ENCODE measurements at places on chromosomes 1 and 21.

DNA sequence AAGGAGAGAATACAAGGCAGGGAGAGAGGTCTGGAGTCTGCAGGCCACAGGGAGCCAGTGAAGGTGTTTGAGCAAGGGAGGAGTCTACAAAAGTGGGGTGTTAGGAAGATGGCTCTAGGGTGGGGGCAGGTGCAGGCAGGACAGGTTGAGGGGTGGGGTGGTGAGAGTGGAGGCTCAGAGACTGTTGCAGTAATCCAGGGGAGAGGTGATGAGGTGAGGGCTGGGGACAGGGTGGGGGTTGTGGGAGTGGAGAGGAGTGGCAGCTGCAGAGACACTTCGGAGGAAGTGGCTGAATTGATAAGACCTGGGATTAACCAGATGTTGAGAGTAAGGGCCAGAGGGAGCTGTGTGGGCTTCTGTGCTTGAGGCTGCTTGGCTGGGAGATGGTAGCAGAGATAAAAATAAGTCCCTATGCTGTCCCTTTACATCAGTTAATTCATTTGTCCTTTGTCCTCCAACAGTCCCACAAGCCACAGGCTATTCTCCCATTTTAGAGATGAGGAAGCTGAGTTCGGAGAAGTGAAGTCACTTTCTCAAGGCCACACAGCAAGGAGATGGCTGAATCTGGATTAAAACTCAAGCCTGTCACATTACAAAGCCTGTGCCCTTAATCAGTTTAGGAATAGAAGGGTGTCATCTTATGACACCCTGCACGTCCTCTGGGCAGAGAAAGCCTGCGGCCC lies 54.8 kb upstream of the SYNC start:
- no peak for DNase-seq

- DNase-seq = no peak
Observed at GRCh38 chr1:234712891-234713305, 102.9 kb upstream of the IRF2BP2 start.

GRCh38 chr1:176111835-176112234 lies 95.3 kb downstream of the COP1 start:
- DNase-seq = no peak

- DNase-seq = no peak
Observed at GRCh38 chr1:162019006-162019405, 4.7 kb downstream of the OLFML2B start.

- no peak for DNase-seq
Observed at GRCh38 chr1:43238085-43238484, 31.7 kb upstream of the TMEM125 start.

- DNase-seq = no peak
Observed at GRCh38 chr1:21663248-21663950, 5.8 kb downstream of the RAP1GAP start.

- DNase-seq = no peak
Observed at GRCh38 chr21:28705616-28706015, 287.1 kb downstream of the LTN1 start.

DNA sequence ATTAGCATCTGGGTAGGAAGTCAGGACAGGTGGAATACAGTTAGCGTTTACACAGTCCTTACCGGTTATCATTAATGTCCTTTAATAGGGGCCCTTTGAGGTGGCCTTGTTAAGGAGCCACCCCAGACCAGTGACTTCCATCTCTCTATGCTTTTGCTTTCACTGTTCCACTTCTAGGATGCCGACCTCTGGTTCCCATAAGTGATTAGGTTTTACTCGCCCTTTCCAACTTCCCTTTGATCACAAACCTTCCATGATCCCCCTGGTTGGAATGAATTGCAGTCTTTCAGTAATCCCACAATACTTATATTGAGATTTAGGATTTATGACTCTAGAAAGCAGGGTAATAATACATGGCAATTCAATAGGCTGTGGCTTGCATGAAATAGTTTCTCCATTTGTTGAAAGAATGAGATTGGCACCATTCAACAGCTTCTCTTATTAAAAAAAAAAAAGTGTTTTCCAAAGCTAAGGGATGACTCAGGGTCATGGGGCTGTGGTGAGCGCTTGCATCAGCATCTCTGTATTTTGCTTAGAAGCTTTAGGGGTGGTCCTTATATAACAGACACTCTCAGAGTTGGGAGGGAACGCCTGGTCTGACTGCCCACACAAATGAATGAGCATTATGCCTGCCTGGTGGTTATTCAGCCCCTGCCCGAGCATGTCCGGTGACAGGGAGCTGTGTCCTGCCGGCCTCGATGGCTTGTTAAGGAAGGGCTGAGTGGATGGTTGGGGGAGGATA lies 110.5 kb downstream of the CNIH3 start:
- no peak for DNase-seq

DNA sequence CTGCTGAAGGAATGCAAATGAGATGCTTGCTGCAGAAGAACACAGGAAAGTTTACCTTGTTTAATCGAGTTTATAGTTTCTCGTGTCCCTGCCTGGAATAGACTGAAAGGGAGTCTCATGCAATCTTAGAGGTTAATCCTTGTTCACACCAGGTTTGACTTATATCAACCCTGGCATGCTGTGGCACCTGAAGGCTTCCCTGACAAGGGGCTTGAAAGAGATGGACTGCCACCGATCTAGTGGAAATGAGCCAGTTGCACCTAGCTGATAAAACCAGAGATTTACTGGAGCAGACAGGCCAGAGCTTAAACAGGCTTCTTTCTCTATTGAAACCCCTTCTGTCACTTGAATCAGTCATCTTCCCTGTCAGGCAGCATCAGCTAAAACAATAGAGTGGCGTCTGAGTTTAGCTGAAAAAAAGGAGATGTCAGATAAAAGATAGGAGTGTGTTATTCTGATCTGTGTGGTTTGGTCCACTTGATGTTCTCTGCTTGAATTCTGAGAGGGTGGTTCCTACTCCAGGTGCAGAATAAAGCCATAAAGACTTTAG lies 349.7 kb downstream of the RWDD3 start:
- DNase-seq = no peak

- no peak for DNase-seq
Observed at GRCh38 chr1:54007613-54008012, 10.4 kb downstream of the LDLRAD1 start.

GRCh38 chr21:44449473-44450363 lies 5.6 kb upstream of the LRRC3 start:
- no peak for DNase-seq

- no peak for DNase-seq
Observed at GRCh38 chr1:190168893-190169280, 308.8 kb downstream of the BRINP3 start.

DNA sequence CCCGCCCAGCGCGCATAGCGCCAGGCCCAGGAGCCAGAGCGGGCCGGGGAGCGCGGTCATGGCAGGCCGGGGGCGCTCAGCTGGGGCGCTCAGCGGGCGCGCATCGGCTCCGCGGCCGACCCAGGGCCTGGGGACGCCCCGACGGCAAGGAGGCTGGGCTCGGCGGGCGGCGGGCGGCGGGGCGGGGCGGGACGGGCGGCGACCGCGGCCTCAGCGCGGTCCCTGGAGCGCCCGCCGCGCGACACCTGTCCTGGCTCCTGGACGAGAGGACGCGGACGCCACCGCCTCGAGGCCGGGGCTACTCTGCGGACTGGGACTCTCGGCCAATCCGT lies 273 bp downstream of the BMP8B start:
- no peak for DNase-seq

- DNase-seq = no peak
Observed at GRCh38 chr1:85665932-85666331, 42.3 kb downstream of the ZNHIT6 start.

GRCh38 chr1:38064197-38064903 lies 17.8 kb upstream of the POU3F1 start:
- DNase-seq = no peak

DNA sequence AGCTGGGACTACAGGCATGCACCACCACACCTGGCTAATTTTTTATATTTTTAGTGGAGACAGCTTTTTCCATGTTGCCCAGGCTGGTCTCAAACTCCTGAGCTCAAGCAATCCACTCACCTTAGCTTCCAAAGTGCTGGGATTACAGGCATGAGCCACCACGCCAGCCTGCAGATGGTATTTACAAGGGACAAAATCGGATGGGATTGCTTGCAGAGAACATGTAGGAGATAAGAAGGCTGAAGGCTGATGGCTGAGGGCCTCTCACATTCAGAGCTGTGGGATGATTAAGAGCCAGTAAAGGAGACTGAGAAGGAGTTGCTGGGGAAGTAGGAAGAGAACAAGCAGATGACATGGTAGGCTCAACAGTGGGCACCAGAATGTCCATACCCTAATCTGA lies 24.0 kb upstream of the QSOX1 start:
- no peak for DNase-seq

- no peak for DNase-seq
Observed at GRCh38 chr1:207952617-207953542, 42.0 kb upstream of the CD34 start.

- no peak for DNase-seq
Observed at GRCh38 chr21:40844935-40845334, 2.0 kb downstream of the DSCAM start.

GRCh38 chr1:89605692-89606091 lies 27.2 kb upstream of the LRRC8C start:
- no peak for DNase-seq

DNA sequence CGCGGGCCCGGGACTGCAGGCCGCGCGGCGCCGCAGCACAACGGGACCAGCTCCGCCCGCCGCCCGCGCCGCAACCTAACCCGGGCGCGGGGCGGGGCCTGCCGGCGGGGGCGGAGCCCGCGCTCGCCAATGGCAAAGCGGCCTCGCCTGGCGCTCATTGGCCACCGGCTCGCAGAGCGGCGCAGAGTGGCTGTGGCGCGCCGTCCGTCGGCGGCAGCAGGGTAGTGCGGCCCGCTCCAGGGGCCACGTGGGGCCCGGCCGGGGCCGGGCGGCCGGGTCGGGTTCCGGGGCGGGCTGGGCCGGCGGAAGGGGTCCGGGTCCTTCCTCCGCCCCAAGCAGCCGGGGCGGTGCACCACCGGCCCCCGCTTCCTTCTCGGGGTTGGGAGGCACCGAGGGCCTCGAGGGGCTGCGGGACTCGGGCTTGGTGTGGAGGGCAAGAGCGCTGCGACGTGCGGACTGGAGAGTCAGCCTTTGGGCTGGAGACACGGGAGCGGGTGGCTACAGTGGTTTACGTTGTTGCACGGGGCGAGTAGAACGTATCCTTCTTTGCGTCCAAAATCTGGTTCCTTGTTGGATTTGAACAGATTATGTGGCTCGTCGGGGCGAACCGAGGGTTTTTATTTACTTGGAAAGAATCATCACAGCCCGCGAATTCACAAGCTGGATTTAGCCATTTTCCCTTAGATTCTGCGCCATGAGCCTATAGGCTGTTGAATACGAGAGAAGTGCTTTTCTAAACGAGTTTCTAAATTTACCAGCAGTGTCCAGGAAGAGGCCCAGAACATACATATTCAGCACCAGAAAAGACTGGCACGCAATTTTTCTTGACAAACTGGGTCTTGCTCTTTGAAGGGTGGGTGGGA lies at the start of gene SRM:
Gene SRM, minus strand, starts transcription at position 51 of the 863 bp plus-strand sequence. CDS start 75 bp downstream, outside the sequence.
- DNase-seq = peak; percentile 84

GRCh38 chr1:198641501-198641900 lies 2.7 kb downstream of the PTPRC start:
- no peak for DNase-seq

DNA sequence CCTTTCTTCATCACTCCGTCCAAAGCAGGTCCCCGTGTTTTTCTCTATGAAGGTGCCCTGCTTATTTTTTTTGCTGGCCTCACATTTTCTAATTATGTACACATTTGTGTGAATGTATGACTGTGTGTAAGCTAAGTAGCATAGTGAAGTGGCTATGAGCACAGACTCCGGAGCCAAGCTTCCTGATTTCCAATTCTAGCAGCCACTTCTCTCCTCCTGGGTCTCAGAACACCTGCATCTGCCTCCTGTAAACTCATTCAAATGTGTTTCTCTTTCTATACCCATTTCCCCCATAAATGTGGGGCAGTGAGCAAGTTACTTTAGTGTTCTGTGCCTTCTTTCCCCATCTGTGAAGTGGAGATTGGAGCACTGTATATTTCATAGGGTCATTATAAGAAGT lies 2.1 kb downstream of the SLAMF6 start:
- DNase-seq = no peak

GRCh38 chr1:15355968-15356625 lies 53.6 kb upstream of the EFHD2 start:
- no peak for DNase-seq

GRCh38 chr21:43611598-43612369 lies 47.5 kb downstream of the HSF2BP start:
- no peak for DNase-seq

DNA sequence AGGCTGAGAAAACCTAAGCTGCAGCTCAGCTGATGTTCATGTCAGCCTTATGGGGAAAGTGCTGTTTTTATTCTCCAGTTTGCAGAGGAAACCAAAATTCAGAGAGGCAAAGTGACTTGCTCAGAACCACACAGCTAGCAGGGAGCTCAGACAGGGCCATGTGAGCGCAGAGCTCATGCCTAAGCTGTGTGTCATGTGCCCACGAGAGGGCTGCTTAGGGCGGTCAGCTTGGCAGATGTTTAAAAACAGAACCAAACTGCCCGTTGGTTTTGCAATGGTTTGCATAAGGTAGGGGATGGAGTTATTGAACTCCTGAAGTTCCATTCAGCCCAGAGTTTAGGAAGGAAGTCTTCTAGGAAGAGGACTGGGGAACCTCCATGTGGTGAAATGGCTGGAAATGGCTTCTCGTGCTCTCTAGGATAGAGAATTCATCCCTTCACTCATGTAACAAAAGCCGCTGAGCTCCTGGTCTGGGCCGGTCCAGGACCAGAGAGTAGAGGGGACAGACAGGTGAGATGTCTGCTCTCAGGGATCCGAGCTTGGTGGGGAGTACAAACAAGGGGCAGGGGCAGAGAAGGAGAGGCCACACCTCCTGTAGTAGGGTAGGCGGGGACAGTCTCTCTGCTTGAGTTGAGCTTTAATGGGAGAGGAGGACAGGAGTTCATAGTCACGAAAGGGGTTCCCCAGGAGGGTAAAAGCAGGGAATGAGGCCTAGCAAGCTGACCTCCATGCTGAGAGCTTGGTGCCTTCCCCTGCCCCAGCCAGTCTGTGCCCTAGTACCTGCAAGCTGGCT lies 46.9 kb downstream of the ARHGEF10L start:
- no peak for DNase-seq

- no peak for DNase-seq
Observed at GRCh38 chr1:216598448-216598847, 124.8 kb downstream of the ESRRG start.

- peak; percentile 29 for DNase-seq
Observed at GRCh38 chr1:17502326-17502778, 37.1 kb upstream of the ARHGEF10L start.

DNA sequence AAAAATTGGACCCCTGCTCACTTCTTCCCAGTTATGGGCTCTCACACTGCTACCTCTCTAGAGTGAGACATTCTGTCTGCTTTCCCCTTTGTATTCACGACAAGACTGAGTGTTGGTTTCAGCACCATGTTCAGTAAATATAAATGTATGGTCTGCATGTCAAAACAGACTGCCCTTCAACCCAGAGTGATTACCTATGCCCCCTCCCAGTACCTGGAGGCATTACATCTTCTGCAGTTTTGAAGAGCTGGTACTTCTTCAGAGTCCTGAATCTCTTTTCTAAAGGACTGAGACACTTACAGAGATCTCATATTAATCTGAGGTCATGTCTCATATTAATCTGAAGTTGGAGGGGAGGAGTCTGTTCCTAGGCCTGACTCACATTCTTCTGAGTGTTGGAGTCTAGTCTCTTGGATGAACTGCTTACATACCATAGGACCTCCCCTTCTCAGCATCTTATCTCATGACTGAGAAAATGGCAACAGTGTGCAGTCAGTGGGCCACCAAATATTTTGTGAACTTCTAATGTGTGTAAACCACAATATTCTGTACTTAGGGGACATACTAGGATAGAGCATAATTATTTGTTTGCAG lies 80.3 kb downstream of the RGL1 start:
- no peak for DNase-seq

GRCh38 chr1:205670611-205671430 lies 9.5 kb downstream of the SLC45A3 start:
- DNase-seq = no peak

All from NK-92 treated with Interleukin-12 subunit alpha and Interleukin-12 subunit beta, amount 100 ng/mL, for 24 hours (cell line).